ENCODE measurements at places on chromosomes 7 and 10.

- DNase-seq: no peak
Observed at GRCh38 chr10:63515002-63515763, 6.0 kb upstream of the REEP3 start.

DNA sequence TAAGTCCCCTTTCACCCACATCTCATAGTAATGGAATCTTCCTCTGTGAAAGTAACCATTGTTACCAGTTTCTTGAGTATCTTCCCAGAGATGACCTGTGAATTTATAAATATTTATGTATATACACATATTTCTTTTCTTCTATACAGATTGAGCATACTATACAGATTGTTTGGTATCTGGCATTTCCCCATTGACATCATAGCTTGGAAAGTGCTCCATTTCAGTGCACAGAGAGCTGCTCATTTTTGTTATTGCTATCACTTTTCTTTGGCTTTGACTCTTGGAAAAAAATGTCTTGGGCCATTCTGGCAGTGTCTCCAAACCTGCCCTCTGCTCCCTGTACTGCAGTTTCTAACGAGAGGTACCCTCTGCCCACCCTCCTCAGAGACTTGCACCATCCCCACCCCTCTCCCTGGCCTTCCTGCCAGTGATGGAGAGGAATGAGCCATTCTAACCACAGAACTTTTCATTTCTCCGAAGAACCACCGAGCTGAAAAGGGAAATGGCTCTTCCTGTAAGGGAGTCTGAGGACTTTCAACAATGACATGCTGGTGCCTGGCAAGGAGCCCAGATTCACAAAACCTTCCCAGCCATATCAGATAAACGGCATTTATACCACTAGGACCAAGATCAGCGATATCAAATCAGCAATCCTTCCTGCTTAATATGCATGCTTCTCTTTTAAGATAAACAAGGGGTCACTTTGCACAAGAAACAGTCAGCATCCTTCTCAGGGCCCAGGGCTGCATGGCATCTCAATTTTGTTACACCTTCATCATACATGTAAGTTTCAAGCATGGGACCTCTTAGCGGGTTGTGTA, 19.7 kb upstream of the CCSER2 start:
- no peak for DNase-seq

GRCh38 chr10:116947841-116948529, 57.0 kb downstream of the SHTN1 start:
- DNase-seq: no peak

GRCh38 chr10:131982796-131983195, 1.1 kb upstream of the BNIP3 start:
- no peak for DNase-seq

DNA sequence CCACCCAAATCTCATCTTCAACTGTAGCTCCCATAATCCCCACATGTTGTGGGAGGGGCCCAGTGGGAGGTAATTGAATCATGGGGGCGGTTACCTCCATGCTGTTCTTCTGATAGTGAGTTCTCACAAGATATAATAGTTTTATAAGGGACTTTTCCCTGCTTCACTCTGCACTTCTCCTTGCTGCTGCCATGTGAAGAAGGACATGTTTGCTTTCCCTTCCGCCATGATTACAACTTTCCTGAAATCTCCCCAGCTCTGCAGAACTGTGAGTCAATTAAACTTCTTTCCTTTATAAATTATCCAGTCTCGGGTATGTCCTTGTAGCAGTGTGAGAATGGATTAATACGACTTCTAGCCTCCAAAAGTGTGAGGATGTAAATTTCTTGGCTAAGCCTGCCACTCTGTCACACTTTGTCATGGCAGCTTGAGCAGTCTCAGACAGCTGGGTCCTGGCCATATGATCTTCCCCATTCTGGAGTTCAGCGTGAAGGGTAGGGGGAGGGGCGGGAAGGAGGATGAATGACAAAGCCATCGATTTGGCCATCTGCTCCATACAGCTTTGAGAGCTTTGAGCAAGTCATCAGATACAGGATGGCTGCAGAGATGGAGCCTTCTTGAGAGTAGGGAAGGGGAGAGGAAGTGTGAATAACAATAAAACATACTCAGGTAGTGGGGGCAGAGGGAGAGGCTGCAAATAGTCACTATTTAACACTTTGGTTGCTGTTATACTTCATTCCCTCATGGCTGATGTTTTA, 19.1 kb upstream of the INPP5F start:
- DNase-seq: no peak

DNA sequence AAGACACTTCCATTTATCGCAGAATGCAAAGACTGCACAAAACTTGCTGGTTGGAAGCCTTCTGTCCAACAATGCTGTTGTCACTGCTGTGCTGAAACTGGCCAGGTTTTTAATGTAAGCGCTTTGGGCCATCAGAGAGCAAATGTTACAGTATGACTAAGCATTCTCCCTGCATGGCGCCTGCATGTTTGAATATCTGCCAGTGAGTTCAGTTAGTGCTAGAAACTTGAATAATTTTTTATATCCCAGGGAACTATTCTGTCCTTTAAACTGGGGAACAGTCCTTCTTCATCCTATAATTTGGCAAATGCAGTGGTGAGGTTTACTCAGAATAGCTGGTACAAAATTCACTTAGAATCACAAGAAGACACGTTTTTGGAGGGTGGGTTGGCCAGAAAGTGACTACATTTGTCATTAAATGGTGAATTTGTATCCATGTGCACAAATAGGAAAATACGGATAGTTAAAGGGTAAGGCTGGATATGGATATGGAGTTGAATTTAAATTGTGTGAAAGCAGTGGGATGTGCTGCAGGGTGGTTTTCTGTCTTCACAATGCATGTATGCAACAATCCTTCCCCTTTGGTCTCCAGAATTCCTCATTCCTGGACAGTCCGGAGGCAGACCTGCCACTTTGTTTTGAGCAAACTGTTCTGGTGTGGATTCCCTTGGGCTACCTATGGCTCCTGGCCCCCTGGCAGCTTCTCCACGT, 1.7 kb downstream of the ABCC2 start:
- no peak for DNase-seq

- peak; percentile 13 for DNase-seq
Observed at GRCh38 chr10:13792006-13792405, 205.2 kb downstream of the PRPF18 start.

GRCh38 chr10:51250278-51250920, 176.1 kb downstream of the PRKG1 start:
- DNase-seq: no peak

DNA sequence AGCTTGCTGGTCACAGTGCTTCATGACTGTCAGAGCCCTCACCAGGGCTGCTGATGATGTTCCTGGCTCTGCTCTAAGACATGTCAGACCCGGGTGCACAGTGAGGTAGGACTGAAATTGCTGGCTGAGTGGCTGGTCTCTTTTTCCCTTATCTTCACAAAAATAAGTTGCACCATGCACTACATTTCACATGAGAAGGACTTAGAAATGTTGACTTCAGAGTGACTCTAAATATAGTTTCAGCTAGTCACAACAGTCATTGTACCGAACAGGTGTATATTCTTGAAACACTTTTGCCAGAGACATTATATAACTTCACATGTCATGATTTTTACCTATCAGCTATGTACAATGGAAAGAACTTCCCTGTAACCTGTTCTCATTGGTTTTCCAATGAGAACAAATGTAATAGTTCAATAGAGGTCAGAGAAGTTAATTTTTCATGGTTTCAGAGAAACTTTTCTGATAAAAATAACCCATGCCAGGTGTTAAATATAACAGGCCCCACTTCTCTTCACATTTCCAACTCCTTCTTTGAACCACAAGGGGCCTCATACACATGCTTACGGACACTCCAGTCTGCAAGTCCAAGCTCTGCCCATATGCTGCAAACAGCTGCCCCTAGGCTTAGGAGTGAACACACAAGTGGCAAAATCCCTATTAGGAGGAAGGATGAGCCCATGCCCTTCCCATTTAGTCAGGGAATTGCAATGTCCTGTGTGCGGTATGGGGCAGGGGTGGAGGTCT, 115.6 kb downstream of the CDK6 start:
- DNase-seq: no peak

GRCh38 chr10:127408733-127409132, 140.4 kb upstream of the NPS start:
- no peak for DNase-seq

GRCh38 chr10:125868372-125868975, 12.6 kb downstream of the DHX32 start:
- DNase-seq: no peak

GRCh38 chr10:117590101-117590875, 47.7 kb downstream of the EMX2 start:
- DNase-seq: no peak

DNA sequence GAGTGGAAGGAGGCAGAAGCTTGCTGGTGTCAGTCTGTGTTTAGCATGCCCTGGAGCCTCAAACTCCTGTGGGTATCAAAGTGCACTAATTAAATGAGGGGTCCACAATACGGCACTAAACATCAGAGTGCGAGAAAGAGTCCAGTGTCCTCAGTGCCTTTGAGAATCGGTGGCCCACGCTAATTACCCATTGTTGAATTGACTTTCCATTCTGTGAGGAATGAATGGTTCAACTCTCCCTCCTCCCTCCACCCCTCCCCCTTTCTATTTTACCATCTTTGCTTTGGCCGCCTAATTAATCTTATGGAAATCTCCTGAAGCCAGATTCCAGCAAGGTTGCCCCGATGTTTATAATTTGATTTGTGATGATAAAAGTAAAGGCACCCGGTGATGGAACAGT, 217.8 kb downstream of the TFEC start:
- DNase-seq: no peak

DNA sequence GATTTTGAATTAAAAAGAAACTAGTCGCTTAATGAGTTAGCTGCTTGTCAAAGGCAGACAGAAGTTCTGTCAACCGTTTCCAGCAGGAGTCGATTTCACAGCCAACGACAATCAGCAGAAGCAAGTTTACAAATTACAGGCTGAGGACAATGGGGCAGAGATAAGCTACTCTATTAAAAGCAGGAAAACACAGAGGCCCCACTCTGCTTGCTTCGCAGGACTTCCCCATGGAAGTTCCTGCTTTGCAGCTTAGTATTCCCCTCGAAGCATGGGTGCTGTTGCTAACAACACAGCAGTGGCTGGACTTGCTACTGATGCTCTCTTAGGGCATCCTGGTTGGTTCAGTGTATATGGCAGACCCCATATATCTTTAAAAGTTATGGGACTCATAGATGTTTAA, 50.8 kb upstream of the KLF6 start:
- DNase-seq: no peak

DNA sequence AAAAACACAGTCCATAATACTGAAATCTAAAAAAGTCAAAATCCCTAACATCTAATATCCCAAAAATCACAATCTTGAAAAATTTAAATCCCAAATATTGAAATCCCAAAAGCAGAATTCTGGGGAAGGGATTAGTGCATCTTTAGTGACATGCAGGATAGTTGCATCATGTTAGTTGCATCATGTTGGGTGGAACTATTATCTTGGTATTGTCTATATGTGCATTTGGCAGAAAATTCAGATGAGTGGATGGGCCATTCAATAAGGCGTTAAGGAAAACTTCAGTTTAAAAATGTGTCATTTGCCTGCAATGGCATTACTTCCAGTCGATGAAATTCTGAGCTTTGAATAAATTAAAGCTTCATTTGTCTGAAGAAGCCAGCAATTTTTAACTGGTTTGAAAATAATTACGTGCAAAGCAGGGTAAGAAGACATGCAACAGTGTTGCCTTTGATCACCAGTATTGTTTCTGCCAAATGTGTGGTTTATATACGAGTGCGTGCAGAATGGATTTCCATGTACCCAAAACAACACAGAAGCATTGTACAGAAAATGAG, 221.4 kb upstream of the NFE2L3 start:
- no peak for DNase-seq

GRCh38 chr7:155071916-155072571, 1.9 kb downstream of the HTR5A start:
- no peak for DNase-seq

DNA sequence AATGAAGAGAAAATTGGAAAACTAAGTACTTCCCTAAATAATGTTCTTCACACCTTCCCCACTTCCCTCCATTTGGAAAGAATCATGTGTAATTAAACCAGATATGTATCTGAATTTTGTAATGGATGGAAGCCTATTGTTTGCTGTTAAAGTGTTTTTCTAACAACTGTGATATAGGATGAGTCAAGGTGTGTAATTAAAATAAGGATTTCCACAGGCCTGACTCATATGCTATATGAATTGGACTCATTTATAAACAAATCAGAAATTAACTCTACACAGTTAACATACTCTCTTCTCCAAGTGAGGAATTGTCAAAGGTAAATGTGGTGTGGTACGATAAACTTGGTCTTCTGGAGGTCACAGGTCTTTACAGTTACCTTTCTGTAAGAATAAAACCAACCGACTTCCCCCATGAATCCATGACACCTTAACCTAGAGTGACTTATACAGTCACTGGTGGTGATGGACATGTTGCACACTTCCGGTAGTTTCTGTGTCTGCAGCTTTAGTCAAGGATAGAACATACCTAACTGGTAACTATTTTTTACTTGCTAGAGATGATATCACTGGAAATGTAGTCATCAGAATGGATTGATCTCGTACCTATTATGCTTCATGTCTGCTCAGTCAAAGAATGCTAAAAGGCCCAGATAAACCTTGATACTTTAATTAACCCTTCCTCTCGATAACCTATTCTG, 12.8 kb downstream of the PNLIPRP3 start:
- no peak for DNase-seq

DNA sequence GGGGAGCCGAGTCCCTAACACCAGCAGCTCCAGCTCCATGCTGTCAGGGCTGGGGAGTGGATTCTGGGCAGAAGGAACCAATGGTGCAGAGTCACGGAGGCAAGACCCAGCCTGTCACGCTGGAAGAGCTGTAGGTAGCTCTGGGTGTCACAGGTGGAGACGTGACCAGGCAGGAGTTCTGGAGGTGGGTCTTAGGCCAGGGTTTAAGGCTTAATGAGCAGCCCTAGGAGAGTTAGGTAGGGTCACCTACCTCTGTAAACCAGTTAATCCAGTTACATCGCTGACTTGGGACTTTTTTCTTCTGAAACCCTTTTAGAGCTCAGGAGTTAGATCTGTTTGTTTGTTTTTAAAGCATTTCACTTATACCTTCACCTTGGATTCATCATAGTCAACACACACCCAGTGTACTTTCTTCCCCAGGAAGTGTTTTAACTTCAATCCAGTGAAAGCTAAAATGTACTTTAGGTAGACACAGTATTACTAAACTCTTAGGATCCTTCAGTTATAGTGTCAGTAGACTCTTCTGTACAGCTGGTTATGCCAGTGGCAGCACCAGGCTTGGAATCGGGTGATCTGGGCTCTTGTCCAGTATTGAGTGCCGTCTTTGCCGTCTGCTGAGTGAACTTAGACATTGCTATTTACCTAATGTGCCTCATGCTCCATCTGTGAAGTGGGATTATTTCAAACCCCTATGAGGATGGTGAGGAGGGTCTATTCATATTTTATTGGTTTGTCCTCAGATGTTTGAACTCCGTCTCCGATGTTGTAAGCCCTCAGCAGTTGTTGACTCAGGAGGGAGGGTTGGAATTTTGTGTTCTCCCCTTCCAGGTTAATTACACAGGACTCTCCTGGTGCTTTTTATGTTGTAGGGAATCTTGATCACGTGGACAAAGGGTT, 31.0 kb downstream of the TACR2 start:
- DNase-seq: no peak

DNA sequence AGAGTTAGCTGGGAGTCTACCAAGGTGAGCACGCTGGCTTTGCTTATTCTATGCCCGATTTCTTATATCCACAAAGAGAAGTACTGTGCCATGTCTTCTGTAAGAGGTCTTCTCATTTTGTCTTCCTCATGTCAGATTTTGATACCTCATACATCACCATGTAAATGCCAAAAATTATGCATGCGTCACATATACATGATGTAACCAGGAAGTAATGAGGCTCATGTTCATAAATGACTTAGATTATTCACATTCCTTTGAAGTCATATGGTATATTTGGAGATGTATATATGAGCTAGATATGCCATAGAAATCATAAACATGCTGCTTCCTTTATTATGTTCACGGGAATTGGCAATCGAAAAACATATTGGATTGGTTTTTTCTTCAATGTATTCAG, 97.7 kb upstream of the CELF2 start:
- no peak for DNase-seq

Data from nucleus accumbens (tissue), 56 donors.